ENCODE measurements at places on chromosomes 12 and 14. TPM values are rescaled to one million over a fixed set of nuclear protein-coding genes. Genes with fewer than 3 reads are reported as not detected.

RERG gene
- not detected for total RNA-seq

BHLHE41 gene
- total RNA-seq, result not detected

SLC6A13 gene
- total RNA-seq, result not detected

P2RX7 gene
- total RNA-seq, result 5.9 TPM

SERPINA3 gene
- not detected for total RNA-seq
